Activated T-cell treated with anti-CD3 and anti-CD28 coated beads for 48 hours (primary cell): ENCODE measurements at places on chromosomes 13 and 19.

GRCh38 chr19:50311723-50312635 is 17.2 kb downstream of the KCNC3 start:
- no peak for DNase-seq

GRCh38 chr19:16386619-16387240 is 62.1 kb downstream of the KLF2 start:
- DNase-seq, result no peak

DNA sequence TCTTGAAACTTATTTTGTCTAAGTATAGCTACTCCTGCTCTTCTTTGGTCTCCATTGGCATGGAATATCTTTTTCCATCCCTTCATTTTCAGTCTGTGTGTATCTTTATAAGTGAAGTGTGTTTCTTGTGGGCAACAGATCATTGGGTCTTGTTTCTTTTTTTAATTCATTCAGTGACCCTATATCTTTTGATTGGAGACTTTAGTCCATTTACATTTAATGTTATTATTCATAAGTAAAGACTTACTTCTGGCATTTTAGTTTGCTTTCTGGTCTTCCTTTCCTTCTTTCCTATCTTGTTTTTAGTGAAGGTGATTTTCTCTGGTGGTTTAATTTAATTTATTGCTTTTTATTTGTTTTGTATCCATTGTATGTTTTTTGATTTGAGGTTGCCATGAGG is 19.8 kb downstream of the CD70 start:
- no peak for DNase-seq

DNA sequence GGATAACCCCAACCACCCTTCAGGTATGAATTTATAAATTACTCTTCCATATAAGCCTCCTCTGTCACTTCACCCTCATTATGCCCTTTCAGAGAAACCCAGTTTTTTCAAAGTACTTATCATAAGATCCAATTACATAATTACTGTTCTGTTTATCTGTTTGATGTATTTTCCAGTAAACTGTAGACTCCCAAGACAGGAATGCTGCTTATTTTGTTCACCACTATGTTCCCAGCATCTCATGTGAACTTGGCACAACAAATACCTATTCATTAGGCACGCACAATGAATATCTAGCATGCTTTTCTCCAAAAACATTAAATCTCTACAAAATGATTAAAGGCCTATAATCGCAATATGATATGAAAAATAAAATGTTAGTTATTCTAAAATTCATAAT is 13.2 kb downstream of the ENOX1 start:
- no peak for DNase-seq

DNA sequence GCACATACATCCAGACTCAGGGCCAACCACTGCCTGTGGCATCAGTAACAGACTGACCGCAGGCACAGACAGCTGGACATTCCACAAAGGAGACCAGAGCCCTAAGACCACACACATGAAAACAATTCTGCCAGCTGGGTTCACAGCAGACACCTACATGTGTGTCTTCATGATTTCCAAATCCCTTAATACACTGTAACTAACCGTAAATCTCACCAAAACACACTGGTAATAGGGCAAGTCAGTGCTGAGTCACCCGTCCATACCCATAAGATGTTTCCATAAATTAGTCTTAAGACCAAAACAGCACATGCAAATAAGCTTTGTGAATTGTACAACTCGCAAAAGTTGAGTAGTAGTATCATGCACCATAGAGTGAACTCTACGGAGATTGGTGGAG is 65.4 kb downstream of the TUBGCP3 start:
- no peak for DNase-seq

GRCh38 chr19:39557811-39558623 is 18.1 kb upstream of the EID2 start:
- no peak for DNase-seq

DNA sequence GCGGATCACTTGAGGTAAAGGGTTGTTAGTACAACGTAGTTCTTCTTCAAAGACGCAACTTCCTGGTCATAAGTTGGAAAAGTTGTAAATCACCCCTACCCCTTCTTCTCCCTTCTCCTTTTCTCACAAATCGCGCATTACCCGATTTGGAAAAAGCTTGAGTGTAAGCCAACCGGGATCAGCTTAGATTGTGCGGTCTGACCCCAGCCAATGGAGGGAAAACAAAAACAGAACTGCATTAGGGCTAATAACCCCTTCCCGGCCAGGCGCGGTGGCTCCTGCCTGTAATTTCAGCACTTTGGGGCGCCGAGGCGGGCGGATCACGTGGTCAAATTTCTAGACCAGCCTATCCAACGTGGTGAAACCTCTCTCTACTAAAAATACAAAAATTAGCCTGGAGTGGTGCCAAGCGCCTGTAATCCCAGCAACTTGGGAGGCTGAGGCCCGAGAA is 806 bp downstream of the ZNF90 start:
- DNase-seq, result no peak

GRCh38 chr13:46567671-46568070 is 14.7 kb downstream of the LRCH1 start:
- no peak for DNase-seq

- no peak for DNase-seq
Observed at GRCh38 chr13:109422161-109422560, 364.2 kb downstream of the IRS2 start.

DNA sequence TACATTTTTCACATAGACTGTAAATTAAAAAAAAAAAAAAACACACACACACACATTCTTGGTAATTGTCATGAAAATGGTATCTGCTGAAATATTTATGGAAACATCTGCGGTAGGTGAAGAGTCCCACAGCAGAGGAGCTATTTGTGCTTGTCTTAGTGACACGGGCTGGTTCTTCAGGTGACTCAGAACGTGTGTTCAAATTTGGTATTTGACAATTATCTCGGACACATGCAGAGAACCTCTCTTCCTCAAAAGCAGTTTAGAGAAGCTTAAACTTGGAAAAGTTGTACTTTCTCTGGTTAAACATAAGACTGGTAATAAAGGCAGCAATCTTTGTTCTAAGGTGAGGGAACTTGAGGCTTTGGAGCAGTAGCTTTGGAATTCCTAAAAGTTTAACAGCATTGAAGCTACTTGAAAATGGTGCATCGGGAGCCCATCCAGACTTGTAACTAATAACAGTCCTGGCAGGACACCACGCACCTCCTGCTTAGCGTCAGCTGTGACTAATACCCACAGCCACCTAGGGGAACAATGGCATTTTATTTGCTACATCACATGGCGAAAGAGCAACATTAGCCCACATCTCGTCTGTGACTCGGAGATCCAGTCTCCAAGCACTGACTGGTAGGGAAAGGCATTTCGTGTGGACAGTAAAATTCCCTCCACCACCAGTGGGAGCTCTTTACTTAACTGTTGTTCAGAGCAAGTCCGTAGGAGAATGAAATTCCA is 1505.1 kb upstream of the SLC10A2 start:
- no peak for DNase-seq

DNA sequence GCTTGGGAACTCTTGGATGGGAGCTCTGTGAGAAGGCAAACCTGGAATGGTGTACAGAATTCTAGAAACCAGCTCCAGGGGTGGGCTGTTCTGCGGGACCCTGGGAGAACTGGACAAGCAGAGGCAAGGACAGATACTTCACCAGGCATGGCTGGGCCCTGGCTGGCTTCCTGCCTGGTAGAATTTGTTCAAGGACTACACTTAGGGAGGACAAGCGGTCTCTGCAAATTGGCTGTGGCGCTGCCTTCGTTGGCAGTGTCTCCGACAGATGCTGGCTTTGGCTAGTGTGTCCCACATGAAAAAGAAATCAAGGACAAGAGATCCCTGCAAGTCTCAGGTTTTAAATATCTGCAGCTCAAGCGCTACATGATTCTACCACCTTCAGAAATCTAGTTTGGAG is 12.4 kb downstream of the CEBPG start:
- no peak for DNase-seq

GRCh38 chr13:21696865-21697448 is 26.1 kb downstream of the FGF9 start:
- DNase-seq, result no peak

DNA sequence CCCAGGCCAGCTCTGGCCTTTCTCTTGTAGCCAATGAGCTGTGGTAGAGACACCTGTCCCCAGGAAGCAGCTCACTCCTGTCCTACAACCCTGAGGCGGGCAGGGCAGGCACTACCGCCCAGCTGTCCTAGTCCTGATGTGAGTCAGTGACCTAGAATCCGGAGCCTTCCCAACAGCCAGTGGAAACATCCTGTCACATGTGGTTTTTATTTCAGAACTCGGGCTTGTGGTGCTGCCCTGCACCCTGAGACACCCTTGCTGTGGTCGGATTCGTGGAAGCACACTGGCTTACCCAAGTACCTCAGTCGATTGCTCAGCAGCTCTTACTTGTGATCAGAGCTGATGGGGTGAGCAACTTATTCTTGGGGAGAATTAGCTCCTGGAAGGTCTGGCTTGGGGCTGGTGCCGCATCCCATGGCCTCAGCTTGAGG is 83.6 kb upstream of the ARHGEF7 start:
- no peak for DNase-seq

- DNase-seq, result no peak
Observed at GRCh38 chr19:24078680-24079079, 8.3 kb upstream of the ZNF254 start.

DNA sequence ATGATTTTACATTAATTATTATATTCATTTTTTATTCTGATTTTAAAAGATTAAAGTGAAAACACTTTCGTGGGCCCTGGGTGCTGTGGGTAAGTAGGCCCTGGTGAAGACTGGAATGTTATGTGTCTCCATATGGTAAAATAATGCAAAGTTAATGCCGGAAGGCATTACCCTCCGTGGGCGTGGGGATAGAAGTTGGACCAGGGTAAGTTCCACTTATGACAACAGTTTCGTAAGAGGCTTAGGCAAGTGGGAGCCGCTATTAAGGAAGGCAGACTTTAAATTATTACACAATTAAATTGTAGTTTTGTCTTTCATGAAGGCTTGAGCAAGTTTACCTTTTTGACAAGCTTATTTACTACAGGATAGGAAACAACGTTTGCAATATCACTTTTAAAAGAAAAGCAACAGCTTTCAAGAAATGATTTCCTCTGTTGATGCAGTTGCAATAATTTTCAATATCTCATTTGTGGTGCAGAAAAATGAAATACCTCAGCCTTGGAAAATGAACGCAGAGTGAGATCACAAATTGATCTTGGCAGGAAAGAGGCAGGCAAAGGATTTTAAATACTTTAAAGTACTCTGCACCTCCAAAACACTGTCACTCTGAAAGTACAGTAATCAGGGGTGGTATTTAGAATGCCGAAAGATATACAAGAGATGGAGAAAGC is 310.6 kb downstream of the DCT start:
- DNase-seq, result no peak

DNA sequence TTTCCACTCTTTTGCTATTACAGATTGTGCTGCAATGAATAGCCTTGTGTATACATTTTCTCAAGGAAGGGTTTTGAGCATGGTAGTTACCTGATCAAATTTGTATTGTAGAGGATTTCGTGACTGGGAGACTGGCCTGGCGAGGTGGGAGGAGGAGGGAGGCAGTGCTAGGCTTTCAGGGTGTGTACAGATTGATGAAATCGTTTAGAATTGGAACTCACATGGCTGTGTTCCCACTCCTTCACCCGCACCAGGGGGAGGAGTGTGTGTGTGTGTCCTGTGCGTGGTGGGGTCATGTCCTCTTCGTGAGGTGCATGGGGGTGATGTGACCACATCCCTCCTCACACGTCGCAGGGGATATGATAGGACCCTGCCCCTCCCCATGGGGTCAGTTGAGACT is 8.3 kb downstream of the PGLYRP1 start:
- DNase-seq, result no peak

DNA sequence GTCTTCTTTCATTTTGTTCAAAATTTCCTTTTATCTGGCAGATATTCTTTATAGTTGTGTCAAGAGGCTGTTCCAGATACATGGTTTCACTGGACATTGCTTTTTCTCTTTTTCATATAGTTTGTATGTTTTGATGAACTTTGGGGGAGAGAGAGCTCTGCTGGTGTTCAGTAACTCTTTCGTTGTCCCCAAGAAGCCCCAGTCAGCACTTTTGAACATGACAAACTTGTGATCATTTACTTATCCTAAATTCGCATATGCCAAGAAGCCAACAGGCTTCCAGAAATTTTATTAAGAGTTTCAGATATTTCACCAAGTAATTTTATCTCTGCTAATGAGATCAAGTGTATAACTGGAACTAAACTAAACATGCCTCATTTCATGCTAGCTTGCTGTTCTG is 275.8 kb upstream of the GPC6 start:
- DNase-seq, result no peak

- no peak for DNase-seq
Observed at GRCh38 chr13:106867249-106867648, 299.3 kb upstream of the ARGLU1 start.

DNA sequence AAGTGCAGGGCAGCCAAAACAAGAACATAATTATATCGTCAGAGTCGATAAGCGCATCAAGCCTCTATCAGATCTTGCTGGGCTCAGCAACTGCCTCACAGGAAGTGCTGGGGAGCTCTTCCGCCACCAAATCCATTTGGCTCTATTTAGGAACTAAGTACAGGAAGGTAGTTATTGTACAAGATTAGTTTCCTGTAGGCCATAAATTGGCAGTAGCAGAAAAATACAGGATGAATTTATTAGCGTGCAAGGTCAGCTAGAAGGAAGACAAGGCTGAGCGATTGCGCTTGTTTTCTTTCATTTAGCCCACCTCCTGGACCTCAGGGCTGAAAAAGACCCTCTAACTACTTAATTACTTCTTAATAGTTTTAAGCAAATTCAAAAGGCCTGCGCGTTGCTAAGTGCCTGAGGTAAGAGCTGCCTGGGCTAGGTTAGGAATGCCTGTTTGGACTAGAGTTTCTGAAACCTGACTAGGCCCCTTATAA is 118.5 kb downstream of the IRS2 start:
- no peak for DNase-seq

DNA sequence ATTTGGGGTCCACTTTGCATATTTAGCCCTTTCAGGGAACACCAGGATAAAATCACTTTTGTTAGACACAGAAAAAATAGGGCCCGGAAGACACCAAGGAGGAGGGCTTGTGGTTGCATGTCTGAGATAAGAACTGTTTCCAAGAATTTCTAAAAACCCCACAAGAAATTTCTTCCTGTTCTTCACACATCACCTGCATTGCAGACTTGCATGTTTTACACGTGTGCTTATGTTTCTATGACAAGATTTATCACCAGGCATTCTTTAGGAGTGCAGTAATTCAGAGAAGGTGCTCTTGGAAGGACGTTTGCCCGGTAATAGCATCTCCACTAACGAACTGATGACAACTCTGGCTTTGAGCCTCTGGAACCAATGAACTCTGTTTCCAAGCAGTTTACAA is 7.1 kb upstream of the ACTL9 start:
- DNase-seq, result no peak

- no peak for DNase-seq
Observed at GRCh38 chr13:104592545-104593250, 1526.5 kb upstream of the SLC10A2 start.

DNA sequence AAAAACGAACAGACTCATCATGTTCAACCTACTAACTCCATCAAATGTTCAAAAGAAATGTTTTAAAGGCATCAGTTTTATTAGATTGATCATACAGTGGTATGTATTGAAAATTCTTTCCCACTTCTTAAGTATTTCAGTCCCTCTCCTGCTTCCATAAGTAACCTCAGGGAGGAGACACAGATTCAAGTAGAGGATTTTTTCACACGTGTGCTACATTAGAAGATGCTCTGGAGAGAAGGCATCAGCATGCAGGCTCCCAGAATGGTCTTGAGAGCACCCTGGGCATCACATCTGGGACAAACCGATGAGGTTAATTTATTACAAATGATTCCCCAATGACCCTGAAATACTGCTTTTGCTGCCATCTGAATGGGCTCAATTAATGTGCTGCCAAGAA is 3.6 kb downstream of the GPR12 start:
- no peak for DNase-seq

GRCh38 chr13:76886005-76886291 is 257 bp downstream of the KCTD12 start:
- no peak for DNase-seq
